NT2/D1 (cell line): ENCODE measurements at places on chromosomes 3 and 15.

- DNase-seq: no peak
These were observed 36.4 kb downstream of the ZNF710 start for GRCh38 chr15:90037511-90037860.

DNA sequence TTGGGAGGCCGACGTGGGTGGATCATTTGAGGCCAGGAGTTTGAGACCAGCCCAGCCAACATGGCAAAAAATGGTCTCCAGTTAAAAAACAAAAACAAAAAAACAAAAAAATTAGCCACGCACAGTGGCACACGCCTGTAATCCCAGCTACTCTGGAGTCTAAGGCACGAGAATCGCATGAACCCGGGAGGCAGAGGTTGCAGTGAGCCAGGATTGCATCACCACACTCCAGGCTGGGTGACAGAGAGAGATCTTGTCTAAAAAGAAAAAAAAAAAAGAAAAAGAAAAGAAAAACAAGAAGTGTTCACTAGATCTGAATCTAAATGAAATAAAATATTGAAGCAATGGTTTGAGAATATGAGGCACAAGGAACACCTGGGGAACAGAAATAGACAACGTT lies 36.7 kb downstream of the SLC9A9 start:
- no peak for DNase-seq

DNA sequence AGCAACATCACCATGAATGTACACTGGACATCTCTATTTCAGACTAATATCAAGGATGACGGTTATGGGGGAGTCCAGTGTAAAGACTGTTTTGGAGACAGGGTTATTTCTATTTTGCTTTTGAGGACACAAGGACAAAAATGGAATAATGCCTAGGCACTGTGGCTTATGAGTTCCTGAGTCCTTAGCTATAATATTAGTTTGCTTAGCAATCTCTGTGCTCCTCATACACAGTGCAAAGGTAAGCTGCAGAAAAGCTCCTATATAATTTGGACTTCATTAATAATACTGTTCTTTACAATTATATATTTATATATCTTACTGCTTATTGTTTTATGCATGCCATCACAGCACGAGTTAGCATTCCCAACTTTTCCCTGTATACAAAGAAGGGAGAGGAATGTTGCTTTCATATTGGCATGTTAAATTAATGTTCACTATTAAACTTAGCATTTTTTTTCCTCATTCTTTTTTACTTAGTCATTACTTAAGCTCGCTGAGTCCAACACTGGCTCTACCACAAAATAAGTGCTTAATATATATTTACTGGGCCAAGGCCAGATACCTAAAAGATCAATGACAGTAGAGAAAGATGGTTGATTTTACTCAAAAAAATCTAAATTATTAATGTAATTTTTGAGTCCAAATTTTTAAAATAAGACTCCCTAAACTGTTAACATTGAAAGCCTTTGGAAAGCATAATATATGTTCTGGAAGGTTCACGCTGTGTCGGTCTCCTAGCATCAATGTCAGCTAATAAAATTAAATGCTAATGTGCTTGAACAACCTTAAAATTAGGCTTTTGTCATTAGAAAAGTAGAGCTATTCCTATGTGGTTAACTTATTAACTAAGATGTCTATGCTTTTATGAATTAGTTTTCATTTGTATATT lies 13.8 kb downstream of the THBS1 start:
- DNase-seq: no peak

GRCh38 chr3:152381881-152382295 lies 113.2 kb downstream of the MBNL1 start:
- no peak for DNase-seq

DNA sequence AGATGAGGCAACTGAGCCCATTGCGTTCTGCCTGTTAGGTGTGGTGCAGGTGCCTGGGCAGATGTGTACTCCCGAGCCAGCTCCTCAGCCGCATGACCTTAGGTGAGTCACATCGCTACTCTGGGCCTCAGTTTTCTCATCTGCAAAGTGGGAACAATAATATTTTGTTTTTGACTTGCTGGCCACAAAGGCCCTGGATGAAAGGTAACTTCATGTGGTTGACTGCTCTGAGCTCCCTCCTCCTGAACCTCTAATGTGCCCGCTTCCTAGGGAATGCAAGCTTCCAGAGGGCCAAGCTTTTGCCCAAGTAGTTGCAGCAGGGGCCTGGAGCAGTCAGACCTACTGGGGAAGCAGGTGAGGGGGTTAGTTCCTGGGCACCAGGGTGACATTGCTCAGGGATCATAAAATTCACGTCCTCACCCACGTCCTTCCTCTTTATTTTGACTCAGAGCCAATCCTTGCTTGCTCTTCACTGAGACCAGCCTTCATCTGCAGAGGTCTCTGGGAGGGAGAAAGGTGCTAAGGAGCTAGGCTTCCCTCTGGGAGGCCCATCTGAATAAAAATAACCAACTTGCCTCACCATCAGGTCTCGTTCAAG lies 149.0 kb upstream of the TLE3 start:
- no peak for DNase-seq

DNA sequence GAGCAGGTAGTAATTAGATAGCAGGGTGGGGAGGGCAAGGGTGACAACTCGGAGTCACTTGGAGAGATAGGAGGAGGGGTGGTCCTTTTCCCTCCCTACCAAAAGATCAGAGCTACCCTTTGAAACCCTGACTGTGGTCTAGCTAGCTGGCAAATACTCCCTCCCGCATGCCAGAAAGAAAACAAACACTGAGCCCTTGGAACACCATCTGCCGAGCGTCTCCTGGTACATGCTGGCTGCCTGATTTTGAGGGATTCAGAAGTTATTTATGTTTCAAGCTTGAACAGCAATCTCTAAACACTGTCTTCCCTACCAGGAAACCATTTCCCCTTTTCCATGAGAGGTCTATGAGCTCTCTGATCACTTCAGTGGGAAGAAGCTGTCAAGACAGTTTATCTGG lies 291.6 kb upstream of the CFAP20DC start:
- no peak for DNase-seq

DNA sequence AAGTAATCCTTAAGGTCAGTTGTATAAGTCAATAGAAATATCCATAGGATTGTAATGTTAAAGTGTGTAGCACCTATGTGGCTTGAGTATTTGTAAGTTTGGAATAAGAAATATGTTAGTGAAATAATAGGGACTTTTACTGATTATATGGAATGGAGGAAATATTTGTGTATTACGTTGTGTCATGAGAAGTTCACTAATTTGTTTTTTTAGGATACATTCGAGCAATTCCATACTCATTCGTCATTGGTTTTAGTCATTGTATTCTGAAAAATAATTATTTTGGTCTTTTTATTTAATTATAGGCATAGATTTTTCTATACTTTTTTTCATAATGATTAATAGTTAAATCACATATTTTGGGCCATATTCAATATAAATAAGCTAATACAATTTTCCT lies 21.0 kb downstream of the MBNL1 start:
- no peak for DNase-seq

DNA sequence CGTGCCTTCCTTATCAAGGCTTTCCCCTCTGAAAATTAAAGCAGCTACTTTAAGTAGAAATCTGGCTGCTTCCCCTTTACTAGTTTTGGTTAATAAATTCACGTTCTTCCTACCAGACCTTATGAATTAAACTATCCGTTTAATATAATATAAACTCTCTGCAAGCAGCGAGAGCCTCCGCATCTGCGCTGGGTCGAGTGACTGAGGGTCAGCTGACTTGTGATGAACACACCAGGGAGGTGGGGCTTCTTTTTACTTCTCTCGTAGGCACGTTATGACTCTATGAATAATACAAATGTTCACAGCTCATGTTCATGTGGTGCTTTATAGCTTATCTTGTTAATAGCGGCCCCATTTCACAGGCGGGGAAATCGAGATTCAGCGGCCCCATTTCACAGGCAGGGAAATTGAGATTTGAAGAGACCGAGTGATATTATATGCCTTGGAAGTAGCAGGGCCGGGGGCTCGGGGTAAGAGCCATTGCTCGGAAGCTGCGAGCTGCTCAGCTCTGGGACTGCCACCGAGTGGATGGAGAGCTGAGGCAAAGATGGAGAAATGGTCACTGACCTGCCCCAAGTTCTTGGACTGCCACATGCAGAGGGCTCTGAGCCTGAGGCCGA lies 8.3 kb downstream of the MUC4 start:
- DNase-seq: no peak

- no peak for DNase-seq
These were observed 26.5 kb downstream of the CD86 start for GRCh38 chr3:122081543-122082247.
